SW480 (cell line): ENCODE measurements at places on chromosomes 7 and 10.
A peak's percentile ranks its signal among the peaks of the same experiment; 100 is the strongest.

DNA sequence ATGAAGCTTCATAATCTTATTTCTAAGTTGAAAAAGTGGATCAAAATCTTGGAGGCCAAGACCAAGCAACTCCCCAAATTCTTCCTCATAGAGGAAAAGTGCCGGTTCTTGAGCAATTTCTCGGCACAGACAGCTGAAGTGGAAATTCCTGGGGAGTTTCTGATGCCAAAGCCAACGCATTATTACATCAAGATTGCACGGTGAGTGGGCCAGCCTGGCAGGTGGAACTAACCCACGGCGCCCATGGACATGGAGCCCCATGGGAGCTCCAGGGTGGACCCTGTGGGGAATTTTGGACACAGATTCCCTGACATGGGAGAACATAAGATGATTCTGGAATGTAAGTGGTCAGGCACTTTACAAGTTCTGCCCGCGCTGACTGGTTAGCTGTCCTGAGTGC lies 125.9 kb downstream of the TRRAP start:
- DNase-seq = no peak

- DNase-seq = no peak
Observed at GRCh38 chr7:19116121-19117090, 1.0 kb downstream of the TWIST1 start.

- no peak for DNase-seq
Observed at GRCh38 chr7:16794986-16795385, 9.8 kb downstream of the AGR2 start.

DNA sequence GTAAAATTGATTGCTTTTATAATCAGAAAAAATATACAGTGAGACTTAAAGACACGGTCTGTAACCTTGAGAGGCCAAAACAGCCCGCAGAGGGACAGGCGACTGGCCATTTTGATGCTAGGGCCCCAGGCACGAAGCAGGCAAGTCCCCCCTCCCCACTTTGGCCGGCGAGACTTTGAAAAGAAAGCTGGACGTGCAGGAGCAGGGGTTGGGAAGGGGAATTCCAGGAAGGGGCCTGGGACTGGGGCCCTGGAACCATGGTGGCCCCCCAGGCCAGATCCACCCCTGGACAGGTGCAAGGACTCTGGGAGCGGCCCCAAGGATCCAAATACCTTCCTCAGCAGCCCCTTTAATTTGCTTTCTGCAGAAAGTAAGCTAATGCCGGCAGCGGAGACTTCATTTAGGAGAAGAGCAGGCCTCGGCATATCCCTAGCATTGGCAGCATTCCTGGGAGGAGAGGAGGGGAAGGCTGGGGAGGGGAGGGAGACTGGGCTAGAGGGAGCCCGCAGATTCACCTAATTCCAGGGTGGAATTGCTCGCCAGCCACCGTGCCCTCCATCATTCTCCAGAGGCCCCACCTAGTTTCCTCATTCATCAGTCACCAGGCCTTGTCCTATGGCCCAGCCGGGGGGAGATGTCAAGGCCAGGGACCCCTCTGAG lies 24.9 kb upstream of the TNRC18 start:
- DNase-seq = no peak

GRCh38 chr10:52400562-52400961 lies 86.5 kb downstream of the DKK1 start:
- DNase-seq = no peak

DNA sequence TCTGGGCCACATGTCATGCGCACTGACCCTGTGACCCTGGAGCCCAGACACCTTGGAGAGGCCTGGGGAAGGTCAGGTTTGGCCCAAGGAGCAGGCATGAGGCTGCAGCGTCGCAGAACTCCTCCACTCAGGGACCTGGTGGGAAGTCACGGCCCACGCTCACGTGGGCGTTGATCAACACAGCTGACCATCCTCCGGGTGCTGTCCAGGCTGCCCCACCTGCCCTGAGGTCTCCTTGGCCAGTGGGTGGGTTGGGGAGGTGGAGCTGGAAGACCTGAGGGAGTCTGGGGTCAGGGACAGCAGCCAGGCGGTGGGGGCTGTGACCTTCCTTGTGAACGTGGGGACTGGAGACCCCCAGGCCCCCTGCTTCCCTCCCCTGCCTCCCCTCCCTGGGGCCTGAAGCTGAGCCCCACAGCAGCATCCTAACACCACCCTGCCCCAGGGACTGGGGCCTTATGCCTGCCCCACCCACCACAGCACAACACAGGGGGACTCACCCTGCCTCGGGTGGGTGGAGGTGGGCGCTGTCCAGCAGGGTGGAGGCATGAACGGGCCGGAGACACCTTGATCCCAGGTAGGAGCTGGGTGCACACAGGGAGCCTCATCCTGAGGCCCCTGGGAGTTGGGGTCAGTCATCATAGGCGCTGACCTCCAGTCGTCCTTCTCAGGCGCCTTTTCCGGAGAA lies 44.0 kb upstream of the ADGRA1 start:
- DNase-seq = no peak

DNA sequence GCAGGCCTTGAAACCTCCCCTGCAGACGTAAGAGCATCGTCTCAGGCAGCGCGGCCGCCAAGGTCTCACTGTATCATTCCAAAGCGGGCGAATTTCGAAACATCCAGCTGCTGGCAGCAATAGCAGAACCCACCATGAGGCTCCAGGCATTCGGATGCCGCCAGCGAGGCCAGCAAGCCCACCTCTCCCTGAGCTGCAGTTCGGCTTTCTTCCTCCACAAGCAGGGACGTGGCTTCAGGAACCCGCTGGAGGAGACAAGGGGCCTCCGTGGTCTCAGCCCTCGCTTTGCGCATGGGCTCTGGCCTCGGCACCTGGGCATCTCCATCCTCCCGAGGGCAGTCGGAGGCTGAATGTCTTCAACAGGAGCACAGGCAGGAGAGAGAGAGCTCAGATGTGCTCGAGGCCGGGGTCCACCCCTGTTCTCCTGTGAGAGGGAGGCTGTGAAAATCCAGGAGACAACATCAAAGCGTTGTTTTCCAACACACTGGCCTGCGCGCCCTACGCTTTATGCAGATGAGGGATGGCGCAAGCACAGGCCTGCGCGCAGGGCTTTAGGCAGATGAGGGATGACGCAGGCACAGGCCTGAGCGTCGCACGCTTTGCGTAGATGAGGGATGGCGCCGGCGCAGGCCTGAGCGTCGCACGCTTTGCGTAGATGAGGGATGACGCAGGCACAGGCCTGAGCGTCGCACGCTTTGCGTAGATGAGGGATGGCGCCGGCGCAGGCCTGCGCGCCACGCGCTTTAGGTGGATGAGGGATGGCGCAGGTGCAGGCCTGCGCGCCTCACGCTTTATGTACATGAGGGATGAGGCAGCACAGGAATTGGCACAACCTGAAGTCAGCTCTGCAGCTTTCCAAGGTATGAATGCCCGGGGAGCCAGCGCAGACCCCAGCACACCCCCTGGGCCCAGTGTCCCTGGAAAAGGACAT lies 103.2 kb downstream of the WDR37 start:
- no peak for DNase-seq

GRCh38 chr10:13049774-13050420 lies 48.4 kb upstream of the CCDC3 start:
- DNase-seq = no peak

DNA sequence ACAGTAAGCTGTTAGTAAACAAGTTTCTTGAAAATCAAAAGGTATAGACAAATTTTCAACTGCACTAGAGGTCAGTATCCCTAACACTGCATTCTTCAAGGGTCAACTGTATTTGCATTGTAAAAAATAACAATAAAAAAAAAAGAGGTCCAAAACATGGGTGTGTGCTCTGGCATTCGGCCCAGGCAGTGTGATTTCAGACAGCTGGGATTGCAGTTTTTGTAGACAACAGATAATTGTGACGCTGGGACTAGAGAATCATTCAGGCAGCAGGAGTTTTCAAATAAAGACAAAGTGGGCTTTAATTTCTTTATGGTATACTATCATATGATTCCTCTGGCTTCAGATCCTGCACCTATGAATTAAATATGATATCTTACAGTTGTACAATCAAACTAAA lies 543.2 kb upstream of the SEMA3D start:
- no peak for DNase-seq

DNA sequence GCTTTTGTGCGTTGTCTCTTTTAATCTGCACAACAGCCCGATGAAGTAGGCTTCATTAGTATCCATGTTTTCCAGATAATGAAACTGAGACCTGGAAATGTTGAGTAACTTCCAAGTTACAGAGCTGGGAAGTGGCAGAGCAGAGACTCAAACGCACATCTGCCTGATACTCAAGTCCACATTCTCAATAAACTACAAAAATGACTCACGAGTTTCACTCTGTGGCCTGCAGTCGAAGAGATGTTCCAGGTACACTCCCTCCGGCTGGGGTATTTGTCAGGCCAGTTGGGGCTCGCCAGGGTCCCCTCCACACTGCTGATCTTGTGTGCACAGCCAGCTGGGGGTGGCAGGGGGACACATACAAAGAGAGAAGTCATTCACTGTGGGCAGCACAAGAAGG lies 17.7 kb upstream of the OPALIN start:
- DNase-seq = no peak

DNA sequence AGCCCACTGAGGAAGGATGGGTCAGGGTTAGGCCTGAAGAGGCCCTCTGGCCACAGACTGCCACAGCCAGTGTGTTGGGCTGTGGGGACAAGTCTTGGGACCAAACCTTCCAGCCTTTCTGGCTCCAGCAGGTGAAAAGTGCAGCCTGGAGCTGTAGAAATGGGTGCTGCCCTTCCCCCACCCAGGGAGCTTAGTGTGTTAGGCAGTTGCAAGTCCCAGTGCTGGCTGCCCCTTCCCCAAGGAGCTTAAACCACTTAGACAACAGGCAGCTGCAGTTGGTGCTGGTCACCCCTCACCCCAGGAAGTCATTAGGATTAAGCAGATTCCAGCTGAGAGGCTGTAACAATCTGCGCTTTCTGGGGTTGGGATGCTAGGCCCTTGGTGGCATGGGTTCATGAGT lies 563.3 kb downstream of the NRG3 start:
- DNase-seq = no peak

DNA sequence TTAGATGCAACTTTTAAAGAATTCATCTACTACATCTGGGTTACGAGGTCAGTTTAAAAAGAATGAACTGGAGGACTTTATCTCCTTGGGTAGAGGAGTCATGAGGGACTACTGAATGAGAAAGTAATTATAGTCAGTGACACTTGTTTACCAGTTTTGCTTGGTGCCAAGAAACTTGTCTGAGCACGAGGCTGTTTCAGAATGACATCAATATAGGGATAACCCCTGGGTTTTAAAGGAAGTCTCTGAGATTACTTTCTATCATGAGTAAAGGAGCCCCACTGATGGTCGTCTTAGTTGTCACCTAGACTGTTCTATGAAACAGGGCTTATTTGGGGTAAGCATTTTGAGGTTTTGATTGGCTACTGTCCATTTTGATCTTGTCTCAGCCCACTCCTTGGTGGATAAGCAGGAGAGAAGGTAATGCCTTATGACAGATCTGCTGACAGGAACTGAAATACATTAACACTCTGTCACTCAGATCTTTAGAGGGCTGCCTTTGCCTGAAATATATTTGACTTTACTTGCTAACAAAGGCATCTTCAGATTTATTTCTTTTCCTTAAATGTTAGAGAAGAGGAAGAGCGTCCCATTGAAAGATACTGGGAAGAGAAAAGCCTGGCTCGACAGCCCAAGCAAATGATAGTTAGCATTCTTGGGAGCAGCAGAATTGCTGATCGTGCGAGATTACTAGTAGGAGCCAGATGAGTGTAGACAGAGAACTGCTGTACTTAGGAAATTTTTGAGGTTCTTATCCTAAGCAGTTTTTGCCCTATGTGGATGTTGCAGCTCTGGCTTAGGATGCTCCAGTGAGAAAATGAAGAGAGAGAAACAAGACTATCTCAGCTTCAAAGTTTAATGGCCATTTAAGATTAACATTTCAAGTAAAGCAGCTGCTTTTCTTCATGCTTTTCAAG lies 299.2 kb upstream of the LRGUK start:
- no peak for DNase-seq

DNA sequence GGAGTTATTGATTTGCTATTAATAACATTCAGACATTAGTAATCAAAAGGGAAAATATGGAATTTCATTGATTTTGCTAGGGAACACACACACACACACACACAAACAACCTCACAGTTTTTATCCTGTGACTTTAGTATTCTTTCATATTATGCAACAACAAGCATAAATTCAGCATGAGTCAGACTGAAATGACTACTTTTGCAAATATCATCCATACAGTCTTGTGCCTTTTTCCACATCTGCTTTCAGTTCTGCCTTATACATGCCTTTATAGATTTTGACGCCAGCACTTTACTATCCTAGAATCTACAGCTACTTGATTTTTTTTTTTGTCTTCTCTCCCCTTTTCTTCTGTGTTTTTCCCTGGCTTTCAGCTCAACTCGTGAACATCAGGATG lies 975.8 kb upstream of the LRRTM3 start:
- no peak for DNase-seq

- DNase-seq = no peak
Observed at GRCh38 chr10:44723619-44724325, 187.4 kb upstream of the TMEM72 start.

GRCh38 chr7:87933605-87933952 lies 472 bp upstream of the ADAM22 start:
- no peak for DNase-seq

GRCh38 chr10:3622427-3622826 lies 162.6 kb downstream of the KLF6 start:
- no peak for DNase-seq

DNA sequence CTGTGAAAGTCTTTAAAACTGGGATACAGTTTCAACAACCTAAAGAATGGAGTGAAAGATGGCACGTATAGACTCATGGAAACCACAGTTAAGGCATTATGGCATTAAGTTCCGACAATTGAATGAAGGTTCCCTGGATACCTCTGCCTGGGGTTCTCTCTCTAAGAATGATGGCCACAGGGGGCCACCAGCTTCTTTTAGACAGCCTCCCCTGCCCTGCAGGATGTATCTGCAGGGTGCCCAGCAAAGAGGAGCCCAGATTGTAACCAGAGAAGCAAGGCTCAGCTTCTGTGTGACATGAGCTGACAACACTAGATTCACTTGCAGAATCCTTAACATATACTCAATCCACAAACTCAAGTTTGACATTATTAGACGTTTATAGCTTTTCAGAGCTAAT lies 645.4 kb downstream of the PARD3 start:
- DNase-seq = no peak

- DNase-seq = no peak
Observed at GRCh38 chr7:73482746-73483145, 39.3 kb downstream of the BAZ1B start.

GRCh38 chr10:98262571-98262970 lies 5.4 kb downstream of the LOXL4 start:
- DNase-seq = peak; percentile 27

GRCh38 chr10:121595351-121595805 lies 2.9 kb downstream of the FGFR2 start:
- DNase-seq = no peak

DNA sequence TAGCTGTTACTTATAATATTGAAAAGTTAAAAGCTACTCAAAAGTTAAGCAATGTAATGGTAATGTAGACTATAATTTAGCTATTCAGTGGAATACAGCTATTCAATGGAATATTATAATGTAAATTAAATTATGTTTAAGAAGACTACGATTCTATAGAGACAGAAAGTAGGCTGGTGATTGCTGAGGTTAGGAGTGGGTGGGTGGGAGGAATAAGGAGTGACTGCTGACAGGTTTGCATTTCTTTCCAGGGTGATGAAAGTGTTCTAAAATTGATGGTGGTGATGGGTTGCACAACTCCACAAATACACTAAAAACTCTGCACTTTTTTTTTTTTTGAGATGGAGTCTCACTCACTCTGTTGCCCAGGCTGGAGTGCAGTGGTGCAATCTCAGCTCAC lies 21.4 kb downstream of the DENND2A start:
- no peak for DNase-seq

GRCh38 chr7:26155531-26156375 lies 3.8 kb downstream of the NFE2L3 start:
- peak; percentile 82 for DNase-seq
